ENCODE measurements at places on chromosomes 2 and 18.

DNA sequence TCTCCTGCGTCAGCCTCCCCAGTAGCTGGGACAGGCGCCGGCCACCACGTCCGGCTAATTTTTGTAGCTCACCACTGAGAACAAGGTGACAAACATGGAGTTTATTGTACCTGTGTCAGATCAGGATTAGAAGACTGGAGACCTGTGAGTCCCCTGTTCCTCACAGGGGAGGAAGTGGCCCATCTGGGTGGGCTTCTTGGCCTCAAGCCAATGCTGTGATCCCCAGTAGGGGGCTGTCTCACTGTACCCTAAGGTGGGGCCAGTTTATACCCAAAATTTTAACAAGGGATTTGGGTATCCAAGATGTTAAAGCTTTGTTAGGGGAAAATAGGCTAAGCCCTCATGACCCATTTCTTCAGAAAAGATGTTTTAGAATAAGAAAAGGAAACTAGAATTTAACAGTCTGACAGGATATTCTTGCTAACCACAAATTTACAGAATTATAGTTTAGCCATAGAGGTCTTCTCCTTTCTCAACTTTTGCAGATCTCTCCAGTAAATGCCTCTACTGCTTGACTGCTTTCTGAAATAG lies 16.3 kb downstream of the PCBP1 start:
- no peak for DNase-seq

- DNase-seq, result no peak
These were observed 514 bp upstream of the EPB41L5 start for GRCh38 chr2:120012363-120012762.

DNA sequence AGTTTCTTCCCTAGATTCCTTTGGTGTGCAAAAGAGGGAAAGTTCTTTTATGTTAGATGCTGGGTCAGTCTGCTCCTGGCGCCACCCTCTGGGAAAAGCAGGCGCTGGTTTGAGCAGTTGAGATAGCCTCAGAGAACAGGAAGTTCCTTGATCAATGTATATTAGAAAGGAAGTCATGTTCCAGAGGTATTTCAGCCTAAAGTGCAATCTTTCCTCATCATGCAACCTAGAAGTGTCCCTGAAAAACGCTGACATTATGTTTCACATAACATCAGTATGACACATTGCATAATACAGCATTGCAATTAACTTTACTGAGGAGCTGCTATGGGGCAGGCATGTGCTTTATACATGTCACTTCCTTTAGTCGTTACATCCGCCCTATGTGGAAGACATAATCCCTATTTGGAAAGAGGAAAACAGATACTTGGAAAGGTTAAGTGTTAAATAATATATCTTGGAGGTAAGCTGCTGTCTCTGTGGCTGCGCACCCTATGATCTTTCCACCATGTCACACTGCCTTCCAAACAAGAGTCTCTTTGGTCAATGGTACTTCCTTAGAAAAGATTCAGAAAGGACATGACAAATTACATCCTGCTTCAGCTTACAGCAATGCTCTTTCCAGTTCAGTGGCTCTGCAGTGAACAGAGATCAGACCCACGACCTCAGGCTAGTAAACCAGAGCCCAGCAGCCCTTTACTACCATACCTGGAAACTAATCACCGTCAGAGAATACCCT lies 369.7 kb downstream of the RAD51AP2 start:
- DNase-seq, result peak; percentile 56

GRCh38 chr2:74290466-74291217 lies 52.6 kb downstream of the SLC4A5 start:
- DNase-seq, result no peak

DNA sequence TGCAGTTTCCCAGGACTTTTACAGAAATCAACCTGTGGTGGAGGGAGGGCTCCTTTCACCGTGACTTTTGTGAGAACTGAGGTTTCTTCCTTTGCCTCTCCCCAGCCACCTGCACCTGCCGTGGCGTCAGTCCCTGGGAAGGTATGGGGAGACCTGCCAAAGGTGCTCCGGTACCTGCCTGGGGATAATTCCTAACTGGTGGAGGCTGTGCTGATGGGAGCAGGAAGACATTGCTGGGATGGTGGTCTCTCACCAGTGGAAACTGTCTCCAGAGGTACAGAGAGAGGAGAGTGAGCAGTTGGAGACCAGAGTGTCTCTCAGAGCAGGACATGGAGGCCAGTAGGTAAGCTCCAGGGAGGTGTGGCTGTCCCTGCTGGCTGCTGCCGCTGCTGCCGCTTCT lies 52.6 kb downstream of the CIB4 start:
- no peak for DNase-seq

- peak; percentile 23 for DNase-seq
These were observed 930 bp downstream of the IL1B start for GRCh38 chr2:112835536-112836162.

DNA sequence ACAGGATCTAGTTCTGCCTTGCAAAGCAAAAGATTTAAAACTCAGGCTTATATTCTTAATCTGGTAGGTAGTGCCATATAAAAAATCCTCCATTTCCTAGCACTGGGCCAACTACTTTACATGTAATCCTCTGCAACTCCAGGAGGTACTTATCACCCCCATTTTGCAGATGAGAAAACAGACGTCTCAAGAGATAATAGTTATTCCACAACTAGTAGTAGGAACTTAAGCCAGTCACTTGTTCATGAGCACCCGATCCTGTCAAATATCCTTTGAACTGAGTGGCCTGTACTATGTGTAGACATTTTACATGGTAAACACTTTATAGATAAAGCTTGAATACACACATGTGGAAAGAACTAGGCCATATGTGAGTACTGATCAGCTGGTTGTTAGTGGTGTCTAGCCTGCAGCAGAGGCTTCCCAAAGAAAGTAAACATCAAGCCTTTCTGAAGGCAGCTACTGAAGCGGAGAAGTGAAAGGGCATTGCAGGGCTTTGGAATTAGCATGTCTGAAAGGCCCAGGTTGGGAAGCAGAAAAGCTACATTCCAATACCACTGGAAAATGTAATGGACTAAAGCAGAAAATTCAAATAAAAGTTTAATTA lies 48.0 kb downstream of the NAB1 start:
- no peak for DNase-seq

DNA sequence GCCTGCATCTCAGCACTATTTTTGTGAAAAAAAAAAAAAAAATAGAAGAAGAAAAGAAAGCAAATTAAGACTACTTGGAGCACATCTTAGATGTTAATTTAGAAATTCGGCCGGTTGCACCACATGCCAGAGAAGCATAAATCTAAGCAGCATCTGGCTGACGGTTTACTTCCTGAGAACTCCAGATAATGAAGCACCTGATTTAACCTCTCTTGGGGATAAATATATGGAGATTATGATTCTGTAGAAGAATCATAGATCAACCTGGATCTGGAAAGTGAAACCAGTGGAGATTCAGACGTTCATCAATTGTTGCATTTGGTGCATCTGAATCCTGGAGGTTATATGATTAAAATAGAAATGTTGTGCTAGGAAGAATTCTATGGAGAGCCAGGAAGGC lies 102.1 kb upstream of the SH3BP4 start:
- DNase-seq, result no peak

- no peak for DNase-seq
These were observed 21.3 kb downstream of the PSME4 start for GRCh38 chr2:53949457-53949856.

DNA sequence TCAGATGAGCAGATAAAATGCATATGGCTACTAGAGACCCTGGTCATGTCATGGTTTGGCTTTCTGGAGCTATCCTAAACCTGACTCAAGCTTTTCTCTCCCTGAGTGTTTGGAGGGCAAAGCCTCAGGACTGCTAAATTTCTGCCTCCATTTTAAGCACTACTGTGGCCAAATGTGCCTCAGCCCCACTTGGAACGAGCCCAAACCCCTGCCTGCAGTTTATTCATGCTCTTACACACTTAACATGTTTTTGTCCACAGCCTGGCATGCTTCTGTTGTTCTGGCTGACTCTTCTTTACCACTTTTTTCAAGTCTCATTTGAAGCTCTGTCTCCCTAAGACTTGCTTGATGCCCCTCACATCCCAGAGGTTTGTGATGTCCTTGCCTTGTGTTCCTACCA lies 24.7 kb downstream of the MGAT5 start:
- no peak for DNase-seq

DNA sequence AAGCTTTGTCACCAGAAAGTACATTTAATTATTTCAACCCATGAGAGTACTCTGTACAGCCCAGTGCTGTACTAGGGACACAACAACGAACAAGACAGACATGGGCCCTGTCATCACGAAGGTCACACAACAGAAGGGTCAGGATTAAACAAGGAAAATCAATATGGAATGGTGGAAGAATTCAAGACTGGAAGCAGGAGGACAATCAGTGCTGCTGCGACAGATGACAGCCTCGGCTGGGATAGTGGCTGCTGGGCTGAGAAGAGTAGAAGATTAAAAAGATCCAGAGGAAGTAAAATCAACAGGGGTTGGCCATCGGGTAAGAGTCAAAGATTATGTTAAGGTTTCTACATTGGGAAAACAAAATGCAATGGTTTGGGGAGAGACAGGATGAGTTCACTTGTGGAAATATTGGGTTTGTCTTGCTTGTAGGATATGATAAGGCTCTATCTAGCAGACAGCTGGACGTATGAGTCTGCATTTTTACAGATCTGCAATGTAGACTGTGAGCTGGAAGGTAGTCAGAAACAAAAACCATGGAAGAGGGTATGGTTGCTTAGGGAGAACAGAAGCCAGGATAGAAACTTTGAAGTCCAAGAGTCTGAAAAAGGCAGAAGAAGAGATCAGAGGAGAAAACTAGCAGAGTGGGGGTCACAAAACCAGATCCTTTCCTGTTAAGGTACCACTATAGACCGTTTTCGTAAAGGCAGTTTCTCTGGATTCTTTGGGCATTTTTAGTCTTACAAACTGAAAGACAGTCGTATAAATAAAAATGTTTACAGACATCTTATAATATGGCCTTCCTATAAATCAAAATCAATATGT lies 84.1 kb downstream of the PRELID3A start:
- DNase-seq, result no peak

DNA sequence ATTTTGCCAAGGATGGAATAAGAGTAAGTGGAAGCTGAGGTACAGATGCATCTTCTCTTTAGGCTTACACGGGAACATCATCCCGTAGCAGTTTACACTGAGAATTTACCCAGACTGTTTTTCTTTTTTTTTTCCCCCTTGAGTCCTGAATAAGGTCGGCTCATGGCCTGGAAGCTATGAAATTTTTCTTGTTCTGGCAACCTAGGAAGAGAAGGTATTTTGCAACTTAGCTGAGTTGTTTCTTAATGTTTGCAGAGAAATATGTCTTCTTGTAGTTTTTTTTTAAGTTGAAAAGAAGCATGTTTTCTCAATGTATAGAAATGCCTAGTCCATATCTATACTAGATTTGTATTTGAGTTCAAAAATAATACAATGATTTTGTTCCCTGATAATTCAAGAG lies 712.5 kb downstream of the TDRD15 start:
- DNase-seq, result peak; percentile 62

GRCh38 chr2:156157670-156158069 lies 174.9 kb downstream of the NR4A2 start:
- no peak for DNase-seq

- no peak for DNase-seq
These were observed 16.2 kb downstream of the SETBP1 start for GRCh38 chr18:44696892-44697291.

GRCh38 chr2:191863988-191864387 lies 17.1 kb upstream of the CAVIN2 start:
- no peak for DNase-seq

- no peak for DNase-seq
These were observed 265.1 kb upstream of the SIX2 start for GRCh38 chr2:45274250-45274926.

- peak; percentile 33 for DNase-seq
These were observed 437.7 kb downstream of the SATB2 start for GRCh38 chr2:199019898-199020507.

GRCh38 chr2:19100570-19100969 lies 257.9 kb downstream of the OSR1 start:
- no peak for DNase-seq

DNA sequence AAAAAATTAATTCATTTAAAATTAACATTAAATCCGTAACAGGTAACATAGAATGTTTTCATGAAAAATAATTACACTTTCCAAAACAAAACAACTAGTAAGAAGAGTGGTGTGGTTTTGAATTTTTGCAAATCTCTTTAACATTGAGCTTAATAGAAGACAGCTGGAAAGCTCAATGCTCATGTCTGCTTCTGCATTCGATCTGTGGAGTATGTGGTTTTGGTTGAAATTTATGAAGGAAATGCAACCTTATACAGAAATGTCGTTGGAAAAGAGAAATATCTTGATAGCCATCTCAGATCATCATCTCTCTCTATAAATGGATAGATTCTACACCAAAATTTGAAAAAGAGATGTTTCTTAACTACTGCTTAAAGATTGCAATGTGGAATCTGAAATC lies 17.3 kb upstream of the FHL2 start:
- DNase-seq, result no peak

GRCh38 chr18:44048846-44049245 lies 631.8 kb upstream of the SETBP1 start:
- no peak for DNase-seq

DNA sequence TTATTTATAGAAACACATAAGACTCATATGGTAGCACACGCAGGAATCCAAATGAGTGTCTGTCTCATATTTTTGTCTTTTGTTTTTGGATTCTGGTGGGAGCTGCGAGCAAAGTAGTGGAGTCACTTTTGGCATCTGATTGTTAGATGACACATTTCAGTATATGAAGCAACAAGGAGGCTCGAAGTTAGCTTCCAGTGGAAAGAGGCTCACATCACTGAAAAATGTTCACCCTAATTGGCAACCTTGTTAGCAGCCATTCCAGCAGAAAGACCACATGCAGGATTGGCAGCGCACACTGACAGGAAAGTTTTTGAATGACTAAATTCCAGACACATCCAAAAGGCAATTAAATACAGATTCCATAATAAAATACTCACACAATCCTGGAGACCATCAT lies 87.4 kb downstream of the MYT1L start:
- DNase-seq, result no peak

GRCh38 chr2:132766573-132766972 lies 96.6 kb upstream of the LYPD1 start:
- DNase-seq, result no peak

DNA sequence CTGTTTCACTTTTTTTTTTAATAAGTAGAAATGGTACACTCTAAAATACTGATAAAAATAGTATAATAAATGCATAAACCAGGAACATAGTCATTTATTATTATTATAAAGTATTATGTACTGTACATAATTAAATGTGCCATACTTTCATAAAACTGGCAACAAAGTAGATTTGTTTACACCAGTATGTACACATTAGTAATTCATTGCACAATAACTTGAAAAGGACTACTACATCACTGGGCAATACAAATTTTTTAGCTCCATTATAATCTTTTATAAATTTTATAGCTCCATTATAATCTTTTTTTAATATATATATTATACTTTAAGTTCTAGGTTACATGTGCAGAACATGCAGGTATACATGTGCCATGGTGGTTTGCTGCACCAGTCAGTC lies 636.5 kb downstream of the CNTNAP5 start:
- DNase-seq, result no peak

DNA sequence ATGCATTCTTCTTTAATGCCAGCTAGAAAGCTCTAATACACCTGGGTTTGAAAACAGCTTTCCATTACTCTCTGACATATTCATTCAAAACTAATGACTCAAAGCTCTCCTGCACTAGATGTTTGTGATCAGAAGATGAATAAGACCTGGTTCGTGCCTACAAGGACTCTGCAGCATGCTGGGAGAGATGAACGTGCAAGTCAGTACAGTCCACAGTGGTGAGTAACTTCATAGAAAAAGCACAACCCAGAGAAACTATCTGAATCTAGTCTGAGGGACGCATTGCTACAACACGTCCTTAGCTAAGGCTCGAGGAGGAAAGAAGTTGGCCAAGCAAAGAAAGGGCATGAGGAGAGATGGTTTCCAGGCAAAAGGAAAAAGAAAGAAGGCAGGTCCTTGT lies 234.3 kb downstream of the OSR1 start:
- DNase-seq, result peak; percentile 16
